HT-29 (cell line): ENCODE measurements at places on chromosomes 7 and 10.
A peak's percentile ranks its signal among the peaks of the same experiment; 100 is the strongest.

- DNase-seq, result no peak
These were observed 58.8 kb upstream of the ZNF804B start for GRCh38 chr7:88700725-88701124.

GRCh38 chr10:122421742-122422141 lies 32.7 kb upstream of the ARMS2 start:
- DNase-seq, result no peak

- no peak for DNase-seq
These were observed 41.4 kb upstream of the PITRM1 start for GRCh38 chr10:3213758-3214515.

GRCh38 chr10:112631501-112632400 lies 184.7 kb downstream of the VTI1A start:
- peak; percentile 15 for DNase-seq

- peak; percentile 73 for DNase-seq
These were observed 26.2 kb upstream of the EXOC6 start for GRCh38 chr10:92822060-92822634.

GRCh38 chr10:96448021-96448457 lies 65.7 kb downstream of the TLL2 start:
- no peak for DNase-seq

DNA sequence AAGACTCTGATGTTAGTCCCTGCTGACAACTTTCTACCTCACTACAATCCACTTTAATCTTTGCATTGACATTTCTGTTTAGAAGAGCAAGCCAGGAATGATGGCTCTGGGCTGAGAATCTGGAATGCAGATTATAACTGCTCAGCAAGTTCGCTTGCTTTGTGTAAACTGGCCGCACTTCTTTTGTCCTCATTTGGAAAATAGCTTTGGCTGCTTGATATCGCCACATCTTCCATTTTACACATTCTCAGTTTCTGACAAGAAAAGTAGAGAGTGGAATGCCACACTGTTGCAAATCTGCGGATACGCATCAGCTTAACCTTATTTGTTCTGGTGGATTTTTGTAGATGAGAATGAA lies 429.8 kb downstream of the KCNMA1 start:
- DNase-seq, result no peak

DNA sequence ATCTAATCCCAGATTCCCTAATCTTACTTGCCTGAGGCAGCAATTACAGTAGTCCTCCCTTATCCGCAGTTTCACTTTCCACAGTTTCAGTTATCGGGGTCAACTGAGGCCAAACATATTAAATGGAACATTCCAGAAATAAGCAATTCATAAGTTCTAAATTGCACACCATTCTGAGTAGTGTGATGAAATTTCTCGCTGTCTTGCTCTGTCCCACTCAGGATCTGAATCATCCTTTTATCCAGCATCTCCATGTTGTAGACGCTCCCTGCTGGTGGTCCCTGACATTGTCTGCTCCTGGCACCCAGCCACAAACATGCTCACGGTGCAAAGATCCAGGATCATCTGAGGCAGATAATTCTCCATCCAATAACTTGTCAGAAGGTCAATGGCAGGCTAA lies 128.7 kb upstream of the CXCL12 start:
- no peak for DNase-seq

GRCh38 chr10:30709700-30710358 lies 80.3 kb upstream of the LYZL2 start:
- DNase-seq, result no peak

- DNase-seq, result no peak
These were observed 245.2 kb downstream of the SFMBT2 start for GRCh38 chr10:7165500-7166177.

DNA sequence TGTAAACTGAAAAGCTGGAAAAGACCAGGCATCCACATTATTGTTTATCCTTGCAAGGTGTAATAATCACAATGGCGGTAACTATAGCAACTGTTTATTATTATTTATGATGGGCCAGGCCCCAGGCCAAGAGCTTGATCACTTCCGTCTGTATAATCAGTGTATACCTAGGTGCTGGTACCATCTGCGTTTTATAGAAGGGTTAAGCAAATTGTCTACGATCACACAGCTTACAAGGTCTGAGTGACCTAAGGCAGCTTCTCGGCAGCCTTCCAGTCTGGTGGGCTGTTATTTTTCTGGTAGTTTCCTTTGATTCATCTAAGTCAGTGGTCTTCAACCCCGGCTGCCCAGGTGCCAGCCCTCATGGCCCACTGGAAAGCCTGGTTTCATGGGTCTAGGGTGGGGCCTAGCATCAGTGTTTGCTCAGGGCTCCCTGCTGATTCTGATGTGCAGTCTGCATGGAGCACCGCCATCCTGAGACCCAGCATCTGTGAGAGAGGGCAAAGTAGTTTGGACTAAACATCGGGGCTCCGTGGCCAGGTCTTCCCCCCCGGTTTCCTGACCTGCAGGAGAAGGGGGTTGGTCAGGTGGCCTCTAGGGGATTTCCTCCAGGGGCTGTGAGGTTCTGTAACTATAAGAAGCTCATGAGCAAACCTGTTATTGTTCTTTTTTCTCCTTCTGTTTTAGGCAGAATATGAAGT lies 146.4 kb downstream of the RGS10 start:
- no peak for DNase-seq

GRCh38 chr10:33706191-33706590 lies 371.7 kb upstream of the NRP1 start:
- no peak for DNase-seq

DNA sequence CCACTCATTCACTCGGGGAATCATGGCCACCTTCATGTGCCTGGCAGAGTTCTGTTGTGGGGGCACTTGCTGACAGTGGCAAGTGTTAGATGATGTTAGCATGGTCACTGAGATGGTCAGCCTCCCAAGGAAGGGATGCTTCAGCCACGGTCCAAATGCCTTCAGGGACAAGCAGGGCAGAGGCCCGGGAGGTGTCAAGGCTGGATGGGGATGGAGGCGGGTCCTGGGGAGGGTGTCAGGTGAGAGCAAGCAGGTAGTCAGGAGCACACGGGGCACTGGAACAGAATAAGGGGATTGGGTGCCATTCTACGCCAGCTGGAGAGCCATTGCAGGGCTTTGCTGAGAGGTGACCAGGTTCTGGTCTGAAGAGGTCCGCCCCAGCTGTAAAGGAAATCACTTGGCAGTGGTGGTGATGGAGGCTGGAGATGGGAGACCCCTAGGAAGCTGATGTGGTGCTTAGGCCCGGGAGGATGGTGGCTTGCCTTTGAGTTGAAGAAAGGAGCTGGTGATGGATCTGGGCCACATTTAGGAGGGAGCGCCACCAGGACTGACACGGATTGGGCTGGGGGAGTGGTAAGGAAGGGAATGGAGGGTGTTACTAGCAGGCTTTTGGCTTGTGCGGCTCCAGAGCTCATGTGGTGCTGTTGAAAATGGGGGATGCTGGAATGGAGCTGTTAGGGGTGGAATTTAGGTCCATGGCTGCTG lies 24.1 kb downstream of the AGAP3 start:
- no peak for DNase-seq

- DNase-seq, result no peak
These were observed 50.8 kb downstream of the GSDME start for GRCh38 chr7:24706211-24707170.

GRCh38 chr7:131188367-131189339 lies 139.0 kb upstream of the MKLN1 start:
- no peak for DNase-seq

GRCh38 chr10:130957423-130957822 lies 354.1 kb downstream of the TCERG1L start:
- no peak for DNase-seq

DNA sequence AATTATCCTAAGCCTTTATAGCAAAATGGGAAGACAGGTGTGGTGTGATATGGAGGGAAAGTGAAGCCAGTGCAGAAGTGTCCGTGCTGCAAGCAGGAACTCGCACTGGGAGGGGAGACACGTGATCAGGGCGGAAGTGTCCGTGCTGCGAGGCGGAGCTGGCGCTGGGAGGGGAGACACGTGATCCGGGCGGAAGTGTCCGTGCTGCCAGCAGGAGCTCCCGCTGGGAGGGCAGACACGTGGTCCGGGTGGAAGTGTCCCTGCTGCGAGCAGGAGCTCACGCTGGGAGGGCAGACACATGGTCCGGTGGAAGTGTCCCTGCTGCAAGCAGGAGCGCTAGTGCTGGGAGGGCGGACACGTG lies 40.5 kb upstream of the PRKAR1B start:
- no peak for DNase-seq

DNA sequence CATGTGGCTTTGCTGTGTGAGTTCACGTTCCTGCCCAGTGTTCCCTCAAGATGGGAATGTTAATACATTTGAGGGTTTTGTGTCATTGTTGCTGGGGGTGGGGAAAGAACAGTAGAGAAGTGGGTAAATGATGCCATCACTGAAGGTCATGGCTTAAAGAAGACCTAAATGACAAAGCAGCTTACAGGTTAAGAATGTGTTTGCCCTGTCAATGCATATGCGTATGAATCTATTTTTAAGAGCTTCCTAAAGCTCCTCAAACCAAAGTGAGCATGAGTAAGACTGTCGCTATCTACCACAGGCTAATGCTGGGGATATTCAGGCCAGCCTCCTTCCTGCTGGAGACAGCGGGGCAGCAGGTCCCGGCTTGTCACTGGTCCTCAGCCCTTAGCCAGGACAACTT lies 162.9 kb downstream of the CREB5 start:
- DNase-seq, result no peak

- DNase-seq, result no peak
These were observed 59.1 kb downstream of the PDGFA start for GRCh38 chr7:460374-461116.

GRCh38 chr7:135938086-135938485 lies 39.1 kb downstream of the MTPN start:
- no peak for DNase-seq

- no peak for DNase-seq
These were observed 150.9 kb upstream of the KAT6B start for GRCh38 chr10:74675484-74675883.

DNA sequence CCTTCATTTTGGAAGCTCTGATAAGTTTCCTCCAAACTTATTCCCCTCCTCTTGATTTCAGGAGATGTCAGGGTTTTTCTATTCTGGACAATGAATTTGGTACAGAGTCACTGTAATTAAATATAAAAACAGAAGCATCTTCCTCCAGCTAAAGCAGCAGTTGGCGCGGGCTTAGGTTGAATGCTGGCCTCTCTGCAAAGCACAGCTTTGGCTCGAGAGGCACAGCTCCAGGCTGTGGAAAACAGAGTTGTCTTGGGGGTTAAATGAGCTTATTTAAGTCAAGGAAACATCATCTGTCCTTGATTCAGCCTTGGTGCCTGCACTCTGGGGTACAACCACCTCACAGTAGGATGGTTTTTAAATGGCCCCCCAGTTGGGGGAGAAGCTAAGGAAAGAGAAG lies 35.0 kb upstream of the PDCD4 start:
- no peak for DNase-seq

- DNase-seq, result peak; percentile 25
These were observed 2.9 kb upstream of the OSBPL3 start for GRCh38 chr7:24982917-24983316.

DNA sequence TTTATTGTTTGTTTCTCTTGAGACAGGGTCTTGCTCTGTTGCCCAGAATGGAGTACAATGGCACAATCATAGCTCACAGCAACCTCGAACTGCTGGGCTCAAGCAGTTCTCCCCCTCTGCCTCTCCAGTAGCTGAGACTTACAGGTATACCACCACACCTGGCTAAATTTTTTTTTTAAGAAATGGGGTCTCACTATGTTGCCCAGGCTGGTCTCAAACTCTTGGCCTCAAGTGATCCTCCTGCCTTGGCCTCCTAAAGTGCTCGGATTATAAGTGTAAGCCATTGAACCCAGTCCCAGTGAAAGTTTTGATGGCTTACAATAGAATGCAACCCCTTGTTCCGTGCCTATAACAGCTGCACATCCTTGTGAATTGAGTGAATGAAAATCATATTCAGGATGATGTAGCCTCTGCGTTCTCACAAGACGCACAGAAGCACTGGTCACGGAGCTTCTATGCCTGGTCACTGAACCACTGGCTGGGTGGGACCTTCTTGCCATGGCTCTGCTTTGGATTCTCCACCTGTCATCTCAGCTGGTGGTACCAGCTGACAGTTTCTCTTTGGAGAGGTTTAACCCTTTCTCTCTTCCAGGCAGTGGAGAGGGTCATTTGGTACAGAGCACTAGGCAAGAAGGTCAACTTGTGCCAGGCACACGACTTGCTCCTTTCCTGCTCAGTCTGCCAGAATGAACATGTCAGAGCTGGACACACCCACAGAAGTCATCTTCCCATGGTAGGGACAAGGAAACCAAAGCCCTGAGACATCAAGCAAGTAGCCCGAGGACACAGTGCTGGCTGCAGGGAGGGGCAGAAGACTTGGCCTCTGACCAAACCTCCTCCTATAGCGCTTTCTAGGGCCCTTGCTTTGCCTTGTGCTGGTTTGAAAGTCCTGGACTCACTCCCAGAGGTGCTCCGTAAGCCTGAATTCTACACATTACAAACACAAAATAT lies 89.6 kb downstream of the ATXN7L1 start:
- DNase-seq, result peak; percentile 29

GRCh38 chr7:13144673-13145072 lies 457.2 kb downstream of the ARL4A start:
- DNase-seq, result no peak

- no peak for DNase-seq
These were observed 398.6 kb upstream of the AUTS2 start for GRCh38 chr7:69199661-69200060.

DNA sequence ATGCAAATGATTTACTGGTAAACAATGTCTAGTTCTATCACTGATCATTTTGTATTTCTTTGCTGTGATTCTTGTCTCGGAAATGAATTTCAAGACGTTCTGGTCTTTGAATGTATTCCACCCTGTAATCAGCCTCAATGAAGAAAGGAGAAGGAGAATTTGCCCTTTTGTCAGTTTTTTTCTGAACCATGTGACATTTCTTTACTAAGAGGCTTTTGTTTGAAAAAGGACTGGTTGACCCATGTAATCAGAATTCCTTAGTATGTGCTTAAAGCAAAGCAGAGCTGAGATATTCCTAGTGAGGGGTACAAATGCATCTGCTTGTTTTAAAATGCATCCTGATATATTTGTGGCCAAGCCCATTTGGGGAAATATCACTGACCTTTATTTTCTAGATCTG lies 581.6 kb downstream of the ETV1 start:
- DNase-seq, result no peak

DNA sequence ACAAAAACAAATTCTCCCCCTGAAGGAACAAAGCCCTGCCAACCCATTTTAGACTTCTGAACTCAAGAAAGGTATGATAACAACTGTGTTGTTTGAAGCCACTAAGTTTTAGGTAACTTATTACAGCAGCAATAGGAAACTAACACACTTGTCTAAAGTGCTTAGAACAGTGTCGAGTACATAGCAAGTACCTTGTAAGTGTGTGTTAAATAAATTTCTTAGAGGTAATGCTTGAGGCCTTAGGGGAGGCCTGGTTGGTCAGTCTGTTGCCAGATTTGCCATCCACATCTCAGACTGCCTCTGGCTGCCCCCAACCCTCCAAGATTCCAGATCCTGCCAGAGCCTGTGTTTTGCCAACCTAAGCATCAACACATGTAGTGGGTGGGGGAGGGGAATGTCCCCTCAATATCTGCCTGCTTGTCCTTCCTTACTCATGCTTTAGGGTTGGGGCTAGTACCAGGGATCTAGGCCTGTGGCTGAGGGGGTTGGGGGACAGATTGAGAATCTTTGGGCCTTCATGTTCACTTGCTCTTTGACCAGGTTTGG lies 27.1 kb upstream of the PAX2 start:
- DNase-seq, result no peak

GRCh38 chr10:71998119-71998839 lies 34.1 kb downstream of the CHST3 start:
- no peak for DNase-seq
